ENCODE measurements at places on chromosomes 6 and 20.

- DNase-seq: no peak
Measured at GRCh38 chr6:95847061-95847460, 168.7 kb upstream of the FUT9 start.

DNA sequence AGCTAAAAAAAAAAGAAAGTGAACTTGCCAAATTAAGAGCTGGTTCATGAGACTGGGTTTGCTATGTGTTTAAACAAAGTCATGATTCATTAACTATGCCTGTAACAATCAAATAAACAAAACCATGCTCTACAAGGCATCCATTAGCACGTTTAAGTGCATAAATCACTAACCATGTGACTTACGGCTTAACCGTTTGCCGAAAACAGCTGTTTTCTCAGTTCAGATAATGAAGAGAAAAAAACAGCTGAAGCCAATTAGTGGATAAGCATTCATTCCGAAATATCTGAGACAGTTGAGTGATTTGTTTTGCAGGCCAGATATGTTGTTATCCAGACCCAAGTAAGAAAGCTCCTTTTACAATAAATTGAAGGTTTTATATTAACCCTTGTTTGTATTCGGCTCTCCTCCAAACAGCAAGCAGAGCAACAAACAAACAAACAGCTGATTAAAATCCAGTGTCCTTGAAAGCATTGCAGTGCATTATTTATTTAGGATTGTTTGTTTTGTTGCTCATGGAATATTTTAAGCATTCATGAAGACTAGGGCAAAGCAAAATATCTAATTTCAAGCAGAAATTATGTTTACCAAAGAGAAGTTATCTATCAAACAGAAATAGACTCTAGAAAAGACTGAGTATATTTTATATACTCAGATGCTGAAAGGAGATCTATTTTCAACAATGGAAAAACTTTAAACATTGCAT lies 343.5 kb downstream of the RFPL4B start:
- no peak for DNase-seq

- DNase-seq: no peak
Measured at GRCh38 chr6:83153883-83154521, 39.1 kb downstream of the PGM3 start.

DNA sequence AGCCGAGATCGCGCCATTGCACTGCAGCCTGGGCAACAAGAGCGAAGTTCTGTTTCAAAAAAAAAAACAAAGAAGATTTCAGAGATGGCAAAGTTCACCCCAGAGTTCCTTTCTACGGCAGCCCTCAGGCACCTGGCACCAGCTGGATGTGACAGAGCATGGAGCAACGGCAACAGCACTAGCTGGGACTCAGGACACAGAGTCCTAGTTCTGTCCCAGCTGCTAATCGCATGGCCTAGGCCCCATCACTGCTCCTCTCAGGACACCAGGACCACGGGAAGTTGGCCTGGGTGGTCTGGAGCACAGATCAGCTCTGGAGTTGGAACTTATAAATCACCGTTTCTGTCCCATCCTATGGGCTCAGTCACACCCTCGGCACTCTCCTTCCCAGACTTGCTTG lies 1.1 kb downstream of the PGC start:
- no peak for DNase-seq

DNA sequence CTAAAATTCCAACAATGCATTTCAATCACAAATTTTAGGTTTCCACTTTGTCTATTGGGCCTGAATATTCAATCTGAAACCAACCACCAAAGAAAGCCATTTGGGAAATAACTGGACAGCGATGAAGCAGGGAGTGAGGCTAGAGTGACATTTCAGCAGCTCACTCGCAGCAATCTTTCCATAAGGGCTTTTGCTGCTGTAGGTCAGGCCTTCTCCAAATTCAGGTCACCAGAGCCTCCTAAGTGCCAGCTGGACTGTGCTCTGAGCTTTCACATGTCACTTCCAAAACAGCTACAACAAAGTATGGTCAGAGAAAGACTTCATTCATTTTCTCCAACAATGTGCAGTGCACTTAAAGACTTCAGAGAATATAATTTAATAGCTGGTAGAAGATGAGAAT lies 194.8 kb downstream of the FRK start:
- DNase-seq: no peak

- DNase-seq: no peak
Measured at GRCh38 chr6:164108869-164109769, 694.6 kb downstream of the QKI start.

DNA sequence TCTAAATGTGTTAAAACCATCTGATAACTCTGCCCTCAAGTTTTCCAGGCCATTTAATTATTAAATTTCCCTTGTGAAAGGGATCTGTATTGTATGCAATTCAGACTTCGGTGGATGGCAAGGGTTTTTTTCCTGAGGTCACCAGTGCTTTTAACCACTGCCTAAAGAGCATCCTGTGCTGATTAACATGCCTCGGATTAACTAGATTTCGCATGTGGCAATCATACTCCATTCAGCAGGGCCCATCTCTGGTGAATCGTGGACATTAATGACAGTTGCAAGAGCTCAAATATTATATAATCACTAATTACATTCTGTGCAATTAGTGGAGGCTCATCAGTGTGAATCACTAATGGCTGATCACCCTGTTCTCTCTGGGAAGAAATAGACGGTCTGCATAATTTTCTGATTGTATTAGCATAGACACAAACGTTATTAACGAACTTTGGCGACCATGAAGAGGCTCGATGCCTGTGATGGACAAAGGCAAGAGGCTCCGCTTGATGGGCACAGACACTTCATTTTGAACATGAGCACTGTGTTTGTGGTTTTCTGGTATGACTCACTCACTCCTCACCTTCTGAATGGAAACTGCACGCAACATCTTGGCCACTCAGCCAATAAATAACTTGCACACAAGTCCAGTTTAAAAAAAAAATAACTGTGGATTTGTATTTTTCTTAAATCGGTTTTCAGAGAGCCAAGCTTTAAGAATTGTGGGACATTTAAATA lies 31.4 kb downstream of the LINC00237 start:
- DNase-seq: no peak

DNA sequence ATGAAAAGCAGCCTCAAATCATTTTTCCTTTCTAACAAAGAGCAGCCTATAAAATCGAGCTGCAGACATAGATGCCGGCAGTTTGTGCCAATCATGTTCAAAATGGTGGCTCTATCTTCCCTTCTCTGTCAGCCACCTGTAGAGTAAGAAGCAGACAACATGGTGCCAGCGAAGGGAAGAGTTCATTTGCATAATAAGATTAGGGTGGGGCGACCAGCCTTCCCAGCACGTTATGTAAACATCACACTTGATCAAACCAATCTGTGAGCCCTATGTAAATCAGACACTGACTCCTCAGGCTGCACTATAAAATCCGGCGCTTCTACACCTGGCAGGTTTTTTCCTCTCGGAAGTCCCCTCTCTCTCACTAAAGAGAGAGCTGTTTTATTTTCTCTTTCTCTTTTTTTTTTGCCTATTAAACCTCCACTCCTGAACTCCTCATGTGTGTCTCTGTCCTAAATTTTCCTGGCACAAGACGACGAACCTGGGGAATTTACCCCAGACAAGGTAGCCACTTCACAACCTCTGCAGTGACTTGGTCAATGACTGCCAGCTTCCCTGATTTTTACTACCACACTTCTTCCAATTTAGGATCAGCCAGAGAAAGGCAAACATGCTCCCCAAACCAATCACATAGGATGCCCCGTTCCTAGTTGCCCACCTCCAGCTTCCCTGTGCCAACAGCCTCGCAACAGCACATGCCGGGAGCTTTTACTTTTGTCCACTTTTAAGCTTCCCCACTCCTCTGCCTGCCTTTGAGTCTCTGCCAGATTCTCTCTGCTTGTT lies 12.9 kb downstream of the TPMT start:
- DNase-seq: no peak

DNA sequence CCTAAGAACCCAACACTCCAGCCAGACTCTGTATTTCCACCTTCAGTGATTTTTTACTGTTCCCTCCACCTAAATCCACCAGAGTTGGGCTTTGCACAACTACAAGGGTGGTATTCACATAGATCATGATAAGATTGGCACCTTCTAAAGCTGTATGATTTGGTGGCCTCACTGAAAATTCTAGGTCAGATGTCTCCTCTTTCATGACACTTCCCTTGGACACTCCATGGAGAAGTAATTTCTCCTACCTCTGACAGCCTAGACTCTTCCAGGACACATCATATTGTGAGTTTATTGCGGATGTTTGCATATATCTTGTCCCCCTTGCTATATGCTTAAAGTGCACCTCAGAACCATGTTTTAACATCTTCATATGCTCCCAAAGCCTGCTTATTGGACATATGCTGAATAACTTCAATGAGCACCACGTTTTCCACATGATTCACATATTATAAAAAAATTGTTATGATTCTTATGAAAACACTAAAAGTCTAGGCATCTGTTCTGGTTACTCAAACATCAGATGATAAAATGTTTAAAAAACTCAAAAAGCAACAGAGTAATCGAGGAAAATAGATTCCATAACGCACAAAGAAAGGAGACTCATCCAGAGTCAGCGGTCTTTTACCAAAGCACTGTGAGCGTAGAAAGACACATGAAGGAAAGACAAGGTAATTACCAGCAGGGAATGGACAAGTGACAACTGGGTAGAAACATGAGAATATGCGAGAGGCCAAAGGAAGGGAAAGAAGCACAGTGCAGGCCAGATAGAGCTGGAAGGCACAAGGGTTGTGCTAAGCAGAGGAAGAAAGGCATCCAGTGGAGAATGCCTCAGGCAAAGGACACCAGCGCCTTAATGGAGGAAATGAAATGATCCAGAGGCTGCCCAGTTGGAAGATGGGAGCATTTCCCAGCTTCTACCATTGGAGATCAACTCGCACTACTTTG lies 46.5 kb downstream of the KIF16B start:
- DNase-seq: no peak

GRCh38 chr20:51731731-51732095 lies 36.5 kb downstream of the ATP9A start:
- DNase-seq: no peak

DNA sequence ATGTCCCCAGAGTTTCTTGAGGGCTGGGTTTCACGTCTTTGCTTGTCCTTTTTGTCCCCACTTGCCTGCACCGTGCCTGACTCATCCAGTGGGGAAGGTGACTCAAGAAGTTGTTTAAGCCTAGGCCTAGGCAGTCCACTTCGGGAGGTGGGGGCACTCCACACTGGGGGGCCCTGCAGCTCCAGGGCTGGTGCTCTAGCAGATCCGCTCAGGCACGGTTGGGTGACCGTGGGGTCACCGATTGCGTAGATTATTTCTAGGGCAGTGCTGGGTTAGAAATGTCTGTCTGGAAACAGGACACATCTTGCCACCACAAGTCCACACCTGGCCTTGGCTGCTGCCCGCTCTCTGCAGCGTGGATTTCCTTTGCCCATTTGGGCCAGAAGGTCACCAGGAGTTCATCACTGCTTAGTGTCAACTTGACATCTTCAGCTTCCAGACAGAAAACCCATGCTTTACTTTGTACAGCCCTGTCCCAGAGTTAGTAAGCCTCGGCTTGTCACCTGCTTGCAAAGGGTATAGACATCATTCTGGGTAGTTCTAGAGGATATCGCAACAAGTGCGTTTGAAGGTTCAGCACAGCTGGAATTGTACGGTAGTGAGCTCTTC lies 13.6 kb upstream of the C20orf144 start:
- DNase-seq: no peak

GRCh38 chr6:15430931-15431405 lies 185.1 kb downstream of the JARID2 start:
- DNase-seq: no peak

GRCh38 chr6:4909063-4909706 lies 94.7 kb downstream of the RPP40 start:
- DNase-seq: no peak

- DNase-seq: no peak
Measured at GRCh38 chr6:52787917-52788316, 15.7 kb downstream of the GSTA1 start.

GRCh38 chr20:4671015-4671414 lies 50.7 kb upstream of the PRND start:
- no peak for DNase-seq

DNA sequence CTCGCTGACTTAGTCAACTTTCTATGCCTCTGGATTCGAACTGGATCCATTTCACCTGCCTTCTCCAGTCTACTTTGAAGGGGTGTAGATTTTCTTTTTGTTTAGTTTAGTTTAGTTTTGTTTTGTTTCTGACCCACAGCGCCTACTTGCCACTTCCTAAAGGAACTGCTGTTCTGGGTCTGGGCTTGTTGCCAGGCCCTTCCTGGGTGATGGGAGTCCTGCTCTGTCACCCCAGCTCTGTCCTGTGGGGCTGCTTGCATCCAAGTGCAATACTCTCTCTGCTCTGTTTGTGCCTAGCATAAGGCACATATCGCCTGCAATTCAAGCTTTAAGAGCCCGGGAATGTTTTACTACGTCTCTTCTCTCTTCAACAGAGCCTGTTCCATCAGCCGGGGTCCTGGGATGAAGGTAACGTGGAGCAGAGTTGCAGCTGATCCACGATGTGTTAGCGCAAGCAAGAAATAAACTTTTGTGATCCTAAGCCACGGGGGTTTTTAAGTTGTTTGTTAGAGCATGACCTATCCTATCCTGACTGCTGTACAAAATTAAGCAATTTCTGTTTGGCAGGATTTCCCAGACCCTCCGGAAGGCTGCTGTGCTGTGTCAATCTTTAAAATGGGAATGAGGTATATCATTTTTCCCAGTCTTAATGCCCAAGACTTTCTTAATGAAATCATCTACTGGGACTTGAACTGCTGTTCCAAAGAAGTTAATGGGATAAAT lies 30.9 kb upstream of the TAGAP start:
- DNase-seq: no peak
